CD4-positive, alpha-beta T cell treated with Interleukin-4 for 1 hour (primary cell): ENCODE measurements at places on chromosomes 12 and 14.

GRCh38 chr12:20000229-20000849 lies 368.0 kb upstream of the PDE3A start:
- no peak for DNase-seq

DNA sequence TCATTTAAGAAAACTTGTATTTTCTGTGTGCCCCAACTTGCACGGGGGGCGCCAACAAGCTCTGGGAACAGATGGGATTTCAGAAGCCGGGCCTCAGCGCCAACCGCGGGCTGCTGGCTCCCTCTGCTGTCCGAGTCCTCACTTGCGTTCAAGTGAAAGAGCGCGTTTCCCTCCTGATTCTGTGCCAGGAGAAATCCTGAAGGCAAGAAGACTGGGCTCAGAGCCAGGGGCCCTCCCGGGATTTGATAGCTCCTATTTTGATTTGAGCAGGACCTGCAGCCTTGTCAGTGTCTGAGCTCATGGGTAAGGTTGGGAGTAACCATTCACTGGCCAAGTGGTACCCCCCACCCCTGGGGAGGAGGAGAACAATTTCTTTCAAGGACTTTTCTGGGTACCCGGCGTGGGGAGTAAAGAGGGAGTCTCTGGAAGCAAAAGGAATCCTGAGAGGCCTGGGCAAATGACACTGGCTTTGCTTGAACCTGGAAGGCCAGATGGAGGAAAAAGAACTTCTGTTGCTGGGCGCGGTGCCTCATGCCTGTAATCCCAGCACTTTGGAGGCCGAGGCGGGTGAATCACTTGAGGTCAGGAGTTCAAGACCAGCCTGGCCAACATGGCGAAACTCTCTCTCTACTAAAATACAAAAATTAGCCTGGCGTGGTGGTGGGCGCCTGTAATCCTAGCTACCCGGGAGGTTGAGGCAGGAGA lies 179.0 kb upstream of the RGS6 start:
- DNase-seq, result peak; percentile 66

- DNase-seq, result no peak
Observed at GRCh38 chr14:37194698-37195097, 3.0 kb upstream of the MIPOL1 start.

GRCh38 chr14:74062809-74063150 lies 21.5 kb downstream of the ALDH6A1 start:
- no peak for DNase-seq

GRCh38 chr14:54902521-54903420 lies at the start of gene GCH1:
GCH1 (minus strand) TSS chr14:54902826; CDS start chr14:54902663, 163 bp downstream.
- peak; percentile 82 for DNase-seq

GRCh38 chr12:68156636-68157035 lies 2.9 kb downstream of the IFNG start:
- no peak for DNase-seq

DNA sequence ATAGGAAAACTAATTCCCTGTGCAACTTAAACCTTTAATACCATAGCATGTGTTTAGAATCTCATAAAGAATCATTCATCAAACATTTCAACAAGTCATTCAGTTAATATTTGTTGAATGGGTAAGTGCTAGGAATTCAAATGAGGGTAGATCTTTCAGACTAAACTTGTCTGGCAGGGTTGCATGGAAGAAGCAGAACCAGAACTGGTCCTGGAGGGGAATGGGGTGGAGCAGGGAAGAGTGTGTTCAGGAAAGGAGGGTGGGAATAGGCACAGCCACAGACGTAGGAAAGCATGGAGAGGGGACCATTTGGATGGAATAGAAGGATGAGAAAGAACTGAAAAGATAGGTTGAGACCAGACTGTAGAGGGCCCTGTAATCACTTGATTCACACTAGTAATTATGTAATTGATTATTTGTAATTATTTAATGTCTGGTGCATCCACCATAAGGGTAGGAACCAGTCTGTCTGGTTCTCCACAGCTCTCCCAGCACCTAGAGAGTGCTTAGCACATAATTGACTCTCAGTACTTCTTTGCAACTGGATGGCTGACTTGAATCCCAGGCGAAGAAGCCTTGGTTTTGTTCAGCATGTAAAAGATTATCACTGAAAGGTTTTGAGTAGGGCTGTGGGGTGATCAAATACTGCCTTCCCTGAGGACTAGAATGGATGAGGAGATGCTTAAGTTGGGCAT lies 3.0 kb upstream of the MAP3K9 start:
- DNase-seq, result no peak

DNA sequence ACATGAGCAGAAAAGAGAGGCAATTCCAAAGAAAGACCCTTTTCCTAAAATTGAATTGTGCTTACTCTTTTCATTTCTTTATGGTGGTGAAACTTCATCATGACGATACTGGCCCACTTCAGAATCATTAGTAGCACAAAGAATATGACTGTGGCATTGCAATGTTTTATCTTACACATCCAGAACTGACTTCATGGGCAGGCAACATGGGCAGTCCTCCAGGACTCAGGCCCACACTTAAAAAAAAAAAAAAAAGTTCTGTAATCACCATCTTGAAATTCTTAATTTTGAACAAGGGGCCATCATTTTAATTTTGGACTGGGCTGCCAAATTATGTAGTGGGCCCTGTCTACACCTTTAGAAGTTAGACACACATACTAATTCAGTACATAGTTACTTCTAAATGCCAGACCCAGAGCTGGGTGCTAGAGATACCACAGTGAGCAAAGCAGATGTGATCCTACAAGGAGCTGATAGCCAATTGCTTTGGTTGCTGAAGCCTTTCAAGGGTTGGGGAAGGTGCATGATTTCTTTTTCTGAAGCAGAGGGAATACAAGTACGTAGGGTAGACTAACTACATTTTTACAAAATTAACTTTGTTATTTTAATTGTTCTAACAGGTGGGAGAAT lies 35.2 kb downstream of the HELB start:
- DNase-seq, result no peak

DNA sequence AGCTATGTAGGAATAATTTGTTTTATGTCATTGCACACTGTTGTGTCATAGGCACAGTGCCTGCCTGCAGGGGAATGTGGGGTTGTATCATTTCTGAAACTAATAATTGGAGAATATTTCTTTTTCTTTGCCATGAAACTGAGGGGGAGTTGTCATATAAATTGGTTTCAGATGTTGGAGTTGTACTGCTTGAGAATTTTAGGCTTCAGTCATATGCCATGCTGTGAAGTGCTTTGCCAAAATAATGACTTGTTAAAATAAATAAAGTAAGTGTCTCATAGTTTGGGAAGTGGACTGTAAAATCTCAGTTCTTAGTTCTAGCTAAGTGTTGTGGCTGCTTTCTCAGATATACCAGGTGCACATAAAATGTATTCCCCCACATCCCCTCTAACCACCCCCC lies 116.8 kb downstream of the DAAM1 start:
- no peak for DNase-seq

DNA sequence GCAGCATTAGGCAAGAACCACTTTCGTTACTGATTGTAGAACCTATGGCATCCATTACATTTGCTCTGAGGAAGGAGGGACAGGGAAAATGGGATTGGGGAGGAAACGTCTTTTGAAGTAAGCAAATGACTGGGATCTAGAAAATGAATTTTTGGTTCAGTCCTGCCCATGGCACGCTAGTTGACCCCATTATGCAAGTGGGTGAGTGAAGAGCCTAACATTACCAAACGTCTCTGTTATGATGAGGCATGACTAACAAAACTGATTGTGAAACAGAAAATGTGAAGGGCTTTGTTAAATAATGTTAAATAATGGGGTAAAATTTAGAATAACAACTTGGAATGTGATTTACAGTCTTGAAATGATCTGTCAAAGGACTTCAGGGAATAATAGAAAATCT lies 38.9 kb downstream of the CPSF2 start:
- no peak for DNase-seq

- no peak for DNase-seq
Observed at GRCh38 chr12:56257491-56258067, 605 bp downstream of the ANKRD52 start.

DNA sequence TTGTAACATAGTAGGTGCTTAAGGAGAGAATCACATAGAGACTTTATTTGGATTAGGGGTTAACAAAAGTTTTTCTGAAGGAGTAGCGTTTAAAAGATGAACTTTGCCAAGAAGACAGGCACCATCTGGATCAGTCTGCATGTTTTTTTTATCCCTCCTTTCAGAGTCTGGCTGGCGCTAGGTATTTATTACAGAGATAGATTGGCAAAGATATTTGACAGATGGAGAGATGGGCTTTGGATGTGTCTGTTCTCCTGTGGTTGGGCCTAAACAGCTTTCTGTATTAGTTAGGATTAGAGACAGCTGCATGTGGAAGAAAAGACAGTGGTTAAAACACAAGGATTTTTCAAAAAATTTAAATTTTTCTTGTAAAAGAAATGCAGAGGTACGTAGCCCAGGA lies 133.9 kb downstream of the C12orf75 start:
- DNase-seq, result no peak

GRCh38 chr12:5881666-5882065 lies 63.4 kb downstream of the ANO2 start:
- DNase-seq, result no peak

- DNase-seq, result no peak
Observed at GRCh38 chr14:104101086-104101621, 15.7 kb downstream of the ASPG start.

DNA sequence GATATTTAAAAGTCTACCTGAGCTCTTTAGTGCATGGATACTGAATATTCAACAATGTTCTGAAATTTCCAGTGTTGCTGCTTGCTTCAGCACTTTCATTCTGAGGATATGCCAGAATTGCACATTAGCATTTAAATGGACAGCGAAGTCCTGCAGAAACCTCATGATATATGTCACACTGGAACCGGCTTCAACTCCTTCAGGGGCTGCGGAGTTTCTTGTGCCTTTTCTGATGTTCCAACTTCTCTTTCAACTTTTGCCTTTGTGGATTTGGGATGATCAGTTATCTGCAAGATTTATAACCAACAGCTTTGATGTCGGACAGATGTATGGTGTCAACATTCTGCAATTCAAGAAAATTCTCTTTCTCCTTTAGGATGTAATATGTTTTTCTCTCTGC lies 142.5 kb upstream of the LMNTD1 start:
- no peak for DNase-seq

GRCh38 chr14:103158688-103159087 lies 35.4 kb downstream of the TNFAIP2 start:
- DNase-seq, result no peak
